NT2/D1 (cell line): ENCODE measurements at places on chromosomes 3 and 15.

DNA sequence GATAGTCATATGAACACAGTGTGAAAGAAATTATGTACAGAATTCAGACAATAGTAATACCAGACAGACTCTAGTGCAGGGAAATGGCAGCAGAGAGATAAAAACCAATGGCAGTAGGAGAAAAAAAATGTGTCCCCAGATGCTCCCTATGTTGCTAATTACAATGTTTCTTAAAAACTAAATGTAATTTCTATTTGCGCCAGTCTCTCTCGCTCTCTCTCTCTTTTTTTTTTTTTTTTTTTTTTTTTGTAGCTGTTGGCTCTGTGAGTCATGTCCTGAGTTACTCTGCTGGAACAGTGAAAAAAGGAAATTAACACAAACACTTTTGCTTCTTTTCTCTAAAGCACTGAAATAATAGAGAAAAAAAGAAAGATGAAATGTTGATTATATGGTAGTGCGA is 871.9 kb downstream of the GBE1 start:
- DNase-seq: no peak

GRCh38 chr3:535566-536416 is 339.2 kb downstream of the CHL1 start:
- DNase-seq: peak; percentile 16

GRCh38 chr15:99279290-99279689 is 28.0 kb downstream of the LRRC28 start:
- no peak for DNase-seq

DNA sequence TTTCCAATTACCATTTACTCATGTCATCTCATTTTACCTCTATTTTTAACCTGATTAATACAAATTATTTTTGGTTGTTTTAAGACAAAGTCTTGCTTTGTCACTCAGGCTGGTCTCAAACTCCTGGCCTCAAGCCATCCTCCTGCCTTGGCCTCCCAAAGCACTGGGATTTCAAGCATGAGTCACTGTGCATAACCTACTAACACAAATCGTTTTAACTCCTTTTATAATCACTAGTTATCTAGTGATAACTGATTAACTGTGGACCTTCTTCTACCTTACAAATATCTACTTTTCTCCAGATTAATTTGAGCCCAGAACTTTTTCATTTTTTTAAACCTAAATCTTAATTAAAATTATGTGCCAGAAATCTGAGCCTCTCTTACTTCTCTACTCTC is 4.6 kb downstream of the ATP13A3 start:
- no peak for DNase-seq

DNA sequence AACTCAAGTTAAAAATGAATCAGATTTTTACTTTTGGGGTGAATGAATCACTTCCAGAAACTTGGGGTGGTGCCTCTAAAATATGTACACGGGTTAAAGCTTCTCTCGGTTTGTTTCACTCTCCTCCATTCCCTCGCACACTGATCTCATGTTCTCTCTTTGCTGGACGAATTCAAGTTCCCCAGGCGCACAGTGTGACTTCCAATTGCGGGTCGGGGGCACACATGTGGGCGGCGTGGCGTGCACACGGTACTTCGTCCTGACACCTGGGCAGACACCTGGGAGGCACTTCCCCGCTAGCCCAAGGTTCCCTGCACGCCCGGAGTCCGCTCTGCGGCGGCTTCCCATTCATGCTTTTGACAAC is 692 bp downstream of the SCAANT1 start:
- DNase-seq: no peak

DNA sequence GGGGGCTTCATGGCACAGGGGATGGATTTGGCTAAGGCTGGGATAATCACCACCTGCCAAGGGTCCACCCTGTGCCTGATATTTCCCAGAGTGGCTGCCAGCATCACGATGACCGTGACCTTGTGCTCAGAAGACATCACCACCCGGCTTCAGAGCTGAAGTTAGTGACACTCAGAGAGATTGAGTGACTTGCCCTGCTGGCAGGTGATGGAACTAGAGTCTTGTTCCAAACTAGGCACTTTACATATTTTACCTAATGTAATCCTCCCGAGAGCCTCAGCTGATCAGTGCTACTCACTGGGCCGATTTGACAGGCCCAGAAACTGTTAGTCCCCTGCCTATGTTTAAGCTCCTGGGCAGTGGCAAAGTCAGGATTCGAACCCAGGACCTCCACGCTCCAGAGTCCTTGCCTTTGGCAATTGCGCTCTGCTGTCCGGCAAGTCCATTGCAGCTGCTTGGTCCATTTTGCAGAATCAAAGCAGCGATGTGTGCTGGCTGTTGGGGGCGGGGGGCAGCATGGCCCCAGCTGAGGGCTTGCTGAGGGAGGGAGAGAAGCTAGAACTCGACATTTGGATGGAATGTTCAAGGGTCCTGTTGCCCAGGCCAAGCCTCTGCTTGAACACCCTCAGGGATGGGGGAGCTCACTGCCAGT is 74.8 kb upstream of the GATA2 start:
- no peak for DNase-seq
